NCI-H524 (cell line): ENCODE measurements at places on chromosomes 7 and 10.

DNA sequence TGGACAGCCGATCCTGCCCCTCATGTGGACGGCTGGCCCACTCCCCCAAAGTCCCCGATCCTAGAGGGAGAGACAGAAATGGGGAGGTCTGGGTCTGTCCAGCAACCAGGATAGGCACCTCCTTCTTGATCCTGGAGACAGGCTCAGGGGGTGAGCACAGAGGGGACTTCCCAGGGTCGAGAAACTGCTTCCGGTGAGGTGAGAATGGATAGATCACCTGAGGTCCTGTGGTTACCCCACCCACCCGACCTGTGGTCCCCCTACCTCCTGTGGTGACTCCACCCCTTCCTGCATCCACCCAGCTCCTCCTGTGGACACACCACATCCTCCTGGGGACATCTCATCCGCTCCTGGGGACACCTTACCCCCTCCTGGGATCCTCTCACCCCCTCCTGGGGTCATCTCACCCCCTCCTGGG, 27.4 kb upstream of the RASGEF1A start:
- no peak for DNase-seq

DNA sequence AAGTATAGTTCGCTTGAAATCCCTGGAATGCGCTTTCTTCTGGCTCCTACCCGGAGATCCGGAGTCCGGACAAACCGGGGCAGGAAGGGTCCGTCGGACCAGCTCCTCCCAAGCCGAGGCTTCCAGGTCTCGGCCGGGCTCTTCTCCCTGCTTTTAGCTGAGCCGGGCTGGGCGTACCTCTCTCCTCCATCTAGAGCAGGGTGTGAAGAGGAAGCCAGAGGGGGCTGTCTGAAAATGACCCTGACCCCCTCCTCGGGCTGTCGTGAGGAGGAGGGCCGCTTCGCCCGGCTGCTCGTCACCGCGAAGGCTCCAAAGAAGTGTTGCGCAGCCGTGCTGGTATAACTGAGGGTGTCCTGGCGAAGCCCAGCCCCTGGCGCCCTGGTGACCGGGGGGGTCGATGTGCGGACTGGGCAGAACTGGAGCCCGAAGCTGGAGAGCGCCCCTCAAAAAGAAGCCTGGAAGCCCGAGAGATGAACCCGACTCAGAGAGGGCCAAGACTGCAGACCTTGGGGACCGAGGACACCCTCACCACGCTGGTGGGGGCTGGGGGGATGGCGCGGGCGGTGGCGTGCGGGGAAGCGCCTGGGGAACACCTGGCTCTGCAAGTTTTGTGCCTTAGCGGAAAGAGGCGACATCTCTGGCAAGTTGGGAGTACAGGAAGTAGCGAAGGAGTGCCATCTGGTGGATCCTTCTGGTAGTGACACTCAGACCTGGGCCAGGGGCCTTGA, 5.7 kb downstream of the KAZALD1 start:
- peak; percentile 36 for DNase-seq

GRCh38 chr7:21371360-21371759, 56.5 kb upstream of the SP4 start:
- DNase-seq = no peak

DNA sequence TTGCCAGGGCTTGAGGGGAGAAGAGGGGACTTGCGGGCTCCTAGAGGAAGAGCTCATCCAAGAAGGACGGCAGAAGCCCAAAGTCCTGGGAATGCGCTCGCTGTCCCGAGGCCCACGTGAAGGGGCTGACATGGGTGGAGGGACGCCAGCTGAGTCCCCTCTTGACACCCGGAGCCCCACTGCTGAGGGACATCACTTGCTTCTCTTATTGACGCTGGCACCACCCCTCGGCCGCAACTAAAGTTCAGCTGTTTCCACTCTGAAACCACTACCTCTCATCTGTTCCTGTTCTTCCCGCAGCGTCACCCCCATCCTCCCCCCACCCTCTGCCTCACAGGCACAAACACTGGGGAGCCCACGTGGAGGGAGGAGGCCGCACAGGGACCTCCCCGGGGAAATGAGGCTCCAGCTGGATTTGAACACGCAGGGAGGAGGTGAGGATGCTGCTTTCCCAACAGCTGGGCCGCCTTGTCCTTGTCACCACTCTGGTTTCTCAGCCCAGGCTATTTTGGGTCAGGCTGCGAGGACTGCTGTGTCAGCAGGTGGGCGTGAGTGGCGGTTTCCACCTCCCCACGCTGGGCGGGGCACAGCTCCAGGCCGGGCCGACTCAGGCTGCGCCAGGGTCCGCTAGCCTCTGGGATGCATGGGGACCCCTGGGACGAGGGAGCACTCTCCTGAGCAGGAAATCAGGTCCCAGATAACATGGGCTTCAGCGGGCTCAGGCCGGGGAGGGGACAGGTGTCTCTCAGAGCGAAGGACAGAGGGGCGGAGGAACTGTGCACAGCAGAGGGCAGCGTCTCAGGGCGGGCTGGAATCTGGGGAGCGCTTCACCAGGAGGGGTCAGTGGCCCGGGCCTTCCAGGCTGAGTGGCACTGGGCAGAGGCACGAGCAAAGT, 156.3 kb downstream of the ZNF248 start:
- no peak for DNase-seq

GRCh38 chr7:85014936-85015660, 171.8 kb downstream of the SEMA3D start:
- peak; percentile 27 for DNase-seq

GRCh38 chr7:115217373-115217772, 295.5 kb downstream of the MDFIC start:
- no peak for DNase-seq

- peak; percentile 89 for DNase-seq
Measured at GRCh38 chr10:81548160-81548559, 326.8 kb upstream of the NRG3 start.

DNA sequence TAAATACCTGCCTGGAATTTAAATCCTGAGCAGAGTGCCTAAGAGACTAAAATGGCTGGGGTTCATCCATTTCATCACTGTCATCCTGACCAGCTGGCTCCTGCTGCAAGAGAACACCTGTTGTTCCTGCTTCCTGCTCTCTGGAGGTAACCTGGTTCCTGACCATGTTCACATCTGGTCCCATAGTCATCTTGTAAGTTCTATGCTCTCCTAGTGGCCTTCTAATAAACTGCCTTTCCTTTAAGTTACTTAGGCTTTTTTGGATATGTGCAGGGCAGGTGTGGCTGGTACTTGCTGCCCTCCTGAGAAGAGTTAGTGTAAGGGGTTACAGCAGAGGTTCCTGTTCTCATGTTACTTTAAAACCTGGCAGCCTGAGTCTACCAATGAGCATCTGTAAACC, 80.0 kb downstream of the NRCAM start:
- DNase-seq = peak; percentile 30

- DNase-seq = no peak
Measured at GRCh38 chr10:86260564-86260963, 106.0 kb downstream of the GRID1 start.

DNA sequence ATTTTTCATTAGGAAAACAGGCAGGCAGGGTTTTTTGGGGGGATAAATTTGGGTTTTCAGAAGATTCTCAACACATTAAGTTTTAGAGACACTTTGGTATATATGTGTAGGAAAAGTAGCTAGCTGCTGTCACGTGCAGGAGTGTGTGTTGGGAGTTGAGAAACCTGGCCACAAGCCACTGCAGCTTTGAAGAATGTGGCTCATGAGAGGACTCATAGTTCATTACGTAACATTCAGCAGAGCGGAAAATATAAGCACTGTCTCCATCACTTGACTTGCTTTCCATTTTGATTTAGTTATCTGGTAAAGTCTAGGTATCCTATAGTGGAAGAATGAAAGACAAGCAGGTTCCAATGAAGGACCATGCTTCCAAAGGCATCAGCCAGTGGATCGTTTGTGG, 31.2 kb downstream of the SMNDC1 start:
- DNase-seq = no peak

DNA sequence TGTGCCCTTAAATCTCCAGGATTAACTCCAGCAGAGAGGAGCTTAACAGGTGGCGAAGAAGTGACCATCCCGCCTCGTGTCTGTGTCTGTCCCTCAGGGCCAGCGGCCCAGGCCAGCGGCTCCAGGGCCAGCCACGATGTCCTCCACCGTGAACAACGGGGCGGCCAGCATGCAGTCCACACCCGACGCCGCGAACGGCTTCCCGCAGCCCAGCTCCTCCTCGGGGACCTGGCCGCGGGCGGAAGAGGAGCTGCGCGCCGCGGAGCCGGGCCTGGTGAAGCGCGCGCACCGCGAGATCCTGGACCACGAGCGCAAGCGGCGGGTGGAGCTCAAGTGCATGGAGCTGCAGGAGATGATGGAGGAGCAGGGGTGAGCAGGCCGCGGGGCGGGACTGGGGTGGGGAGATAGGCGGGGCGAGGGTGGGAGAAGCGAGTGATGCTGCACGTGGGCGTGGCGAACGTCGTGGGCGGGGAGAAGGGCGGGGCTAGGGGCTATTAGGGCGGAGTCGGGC, 33.3 kb downstream of the SRRM3 start:
- DNase-seq = peak; percentile 30

GRCh38 chr10:86370006-86370585, 3.5 kb upstream of the GRID1 start:
- DNase-seq = no peak

- DNase-seq = no peak
Measured at GRCh38 chr7:144763291-144763690, 72.6 kb downstream of the TPK1 start.

DNA sequence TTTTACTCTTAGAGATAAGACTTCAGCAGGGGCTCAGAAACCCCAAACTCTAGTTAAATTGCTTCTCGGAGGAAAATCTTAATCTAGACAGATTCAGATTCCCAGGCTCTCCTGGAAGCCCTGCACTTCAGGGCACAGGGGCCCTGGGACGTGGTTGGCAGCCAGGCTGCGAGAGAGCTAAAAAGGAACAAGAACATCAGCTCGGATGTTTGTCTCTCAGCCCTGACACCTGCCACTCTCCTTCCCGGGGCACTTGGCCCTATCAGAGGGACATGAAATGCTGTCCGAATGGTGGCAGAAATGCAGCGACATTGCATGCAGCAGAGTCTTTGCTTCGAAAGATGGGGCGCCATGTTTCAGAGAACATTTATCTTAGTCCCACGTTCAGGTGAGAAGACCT, 166.8 kb downstream of the CCDC3 start:
- DNase-seq = no peak

- DNase-seq = no peak
Measured at GRCh38 chr10:5288359-5288758, 76.4 kb upstream of the UCN3 start.

DNA sequence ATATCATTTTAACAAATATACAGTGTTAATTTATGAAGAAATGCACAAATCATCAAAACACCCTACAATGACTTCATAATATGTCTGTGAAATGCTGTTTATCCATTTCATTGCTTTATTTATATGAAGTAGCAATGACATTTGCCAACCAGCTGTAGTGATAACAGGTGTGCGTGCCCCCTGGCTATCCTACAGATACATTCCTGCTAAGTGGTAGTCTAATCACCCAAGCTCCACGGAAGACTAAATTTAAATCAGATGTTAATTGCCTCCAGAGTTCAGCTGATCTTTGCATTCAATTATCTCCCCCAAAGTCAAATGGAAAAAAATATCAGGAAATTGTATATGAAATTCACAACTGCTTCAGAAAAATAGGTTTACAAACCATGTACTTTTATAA, 1164.2 kb upstream of the LRRN3 start:
- DNase-seq = peak; percentile 10

GRCh38 chr7:8637322-8637721, 203.9 kb downstream of the NXPH1 start:
- no peak for DNase-seq

DNA sequence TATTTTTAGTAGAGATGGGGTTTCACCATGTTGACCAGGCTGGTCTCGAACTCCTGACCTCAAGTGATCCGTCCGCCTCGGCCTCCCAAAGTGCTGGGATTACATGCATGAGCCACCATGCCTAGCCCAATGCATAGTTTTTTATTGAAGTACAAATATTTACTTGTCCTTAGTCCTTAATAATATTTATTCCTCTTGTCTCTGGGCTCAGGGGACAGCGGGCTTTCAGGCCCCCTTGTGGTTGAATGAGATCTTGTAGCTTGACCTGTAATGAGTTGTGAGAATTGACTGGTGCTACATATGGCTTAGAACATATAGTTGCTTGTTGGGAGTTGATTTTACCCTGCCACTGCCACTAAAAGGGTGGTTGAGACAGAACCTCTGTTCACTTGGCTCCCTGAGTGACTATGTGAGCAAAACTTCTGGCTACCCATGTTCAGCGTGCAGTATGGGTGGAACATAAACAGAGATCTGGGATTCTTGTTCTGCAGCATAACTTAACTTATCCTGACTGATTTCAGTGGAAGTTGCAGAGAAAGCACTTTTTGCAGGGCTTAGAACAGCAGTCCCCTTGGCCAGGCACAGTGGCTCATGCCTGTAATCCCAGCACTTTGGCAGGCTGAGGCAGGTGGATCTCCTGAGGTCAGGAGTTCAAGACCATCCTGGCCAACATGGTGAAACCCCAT, 14.9 kb downstream of the CCL26 start:
- DNase-seq = peak; percentile 18

DNA sequence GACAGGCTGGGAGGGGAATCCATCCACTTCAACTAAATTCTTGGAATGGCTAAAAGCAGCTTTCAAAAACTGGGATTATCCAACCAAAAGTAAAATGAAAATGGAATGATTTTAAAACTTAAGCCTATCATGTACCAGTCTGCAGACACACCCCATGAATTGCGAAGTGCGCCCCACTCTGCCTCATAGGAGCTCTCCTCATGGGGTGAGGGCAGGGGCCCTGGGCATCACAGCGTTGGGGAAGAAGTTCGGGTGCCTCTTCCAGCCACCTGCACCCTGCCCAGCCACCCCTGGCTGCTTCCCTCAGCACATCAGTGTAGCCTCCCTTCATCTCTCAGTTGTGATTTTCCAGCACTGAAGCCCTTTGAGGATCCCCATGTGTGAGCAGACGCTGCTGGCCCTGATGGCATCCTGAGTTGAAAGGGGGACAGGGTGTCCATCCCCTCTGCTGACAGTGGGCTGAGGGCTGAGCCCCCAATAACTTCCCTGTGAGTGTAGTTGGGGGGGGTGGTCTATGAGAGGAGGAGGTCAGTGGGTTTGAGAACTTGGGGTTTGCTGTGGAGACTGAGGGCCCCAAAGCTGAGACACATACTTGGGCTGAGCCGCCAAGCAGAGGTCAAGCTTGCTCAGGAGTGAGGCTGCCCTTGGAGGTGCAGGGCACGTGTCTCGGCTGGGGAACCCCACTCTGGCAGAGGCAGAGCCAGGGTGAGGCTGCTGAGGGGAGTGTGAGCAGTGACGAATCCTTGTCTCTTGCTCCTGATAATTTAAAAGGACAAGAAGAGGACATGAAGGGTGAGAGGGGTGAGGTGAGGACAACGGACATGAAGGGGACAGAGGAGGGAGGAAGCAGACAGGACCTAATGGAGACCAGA, 542.1 kb downstream of the TCERG1L start:
- no peak for DNase-seq

- no peak for DNase-seq
Measured at GRCh38 chr7:2123360-2123759, 109.4 kb downstream of the MAD1L1 start.

GRCh38 chr7:8251195-8251594, 10.8 kb downstream of the ICA1 start:
- DNase-seq = no peak

GRCh38 chr7:128391805-128392204, 18.0 kb downstream of the IMPDH1 start:
- DNase-seq = no peak
